Activated CD8-positive, alpha-beta T cell treated with anti-CD3 and anti-CD28 coated beads for 36 hours (primary cell): ENCODE measurements at places on chromosomes 12 and 14. TPM values are rescaled to one million over a fixed set of nuclear protein-coding genes. Genes with fewer than 3 reads are reported as not detected.

IRAK3 gene
- total RNA-seq, result 0.31 TPM

NDRG2 gene
- 5.3 TPM for total RNA-seq

TPH2 gene
- total RNA-seq, result not detected

HCAR2 gene
- total RNA-seq, result not detected

B4GALNT1 gene
- total RNA-seq, result 0.61 TPM

TAS2R46 gene
- 0.45 TPM for total RNA-seq

CAPS2 gene
- total RNA-seq, result 3.2 TPM

ESR2 gene
- total RNA-seq, result 0.43 TPM

NTF3 gene
- total RNA-seq, result not detected

C14orf180 gene
- not detected for total RNA-seq

ZNF385A gene
- total RNA-seq, result 1.1 TPM

GZMH gene
- total RNA-seq, result 61.3 TPM

LAG3 gene
- 268 TPM for total RNA-seq

ART4 gene
- not detected for total RNA-seq

RDH5 gene
- total RNA-seq, result 5.3 TPM

RFLNA gene
- not detected for total RNA-seq

TUBA1C gene
- total RNA-seq, result 237 TPM

RTL1 gene
- not detected for total RNA-seq

NTS gene
- not detected for total RNA-seq

KRT82 gene
- total RNA-seq, result not detected

TTC8 gene
- total RNA-seq, result 4.0 TPM

TSPAN19 gene
- not detected for total RNA-seq

JPH4 gene
- total RNA-seq, result 0.51 TPM

ANKRD33 gene
- total RNA-seq, result not detected

PLEKHD1 gene
- not detected for total RNA-seq

ADAMTS20 gene
- not detected for total RNA-seq

ZBTB39 gene
- total RNA-seq, result 5.5 TPM
